ENCODE measurements at places on chromosomes 11 and 22.

DNA sequence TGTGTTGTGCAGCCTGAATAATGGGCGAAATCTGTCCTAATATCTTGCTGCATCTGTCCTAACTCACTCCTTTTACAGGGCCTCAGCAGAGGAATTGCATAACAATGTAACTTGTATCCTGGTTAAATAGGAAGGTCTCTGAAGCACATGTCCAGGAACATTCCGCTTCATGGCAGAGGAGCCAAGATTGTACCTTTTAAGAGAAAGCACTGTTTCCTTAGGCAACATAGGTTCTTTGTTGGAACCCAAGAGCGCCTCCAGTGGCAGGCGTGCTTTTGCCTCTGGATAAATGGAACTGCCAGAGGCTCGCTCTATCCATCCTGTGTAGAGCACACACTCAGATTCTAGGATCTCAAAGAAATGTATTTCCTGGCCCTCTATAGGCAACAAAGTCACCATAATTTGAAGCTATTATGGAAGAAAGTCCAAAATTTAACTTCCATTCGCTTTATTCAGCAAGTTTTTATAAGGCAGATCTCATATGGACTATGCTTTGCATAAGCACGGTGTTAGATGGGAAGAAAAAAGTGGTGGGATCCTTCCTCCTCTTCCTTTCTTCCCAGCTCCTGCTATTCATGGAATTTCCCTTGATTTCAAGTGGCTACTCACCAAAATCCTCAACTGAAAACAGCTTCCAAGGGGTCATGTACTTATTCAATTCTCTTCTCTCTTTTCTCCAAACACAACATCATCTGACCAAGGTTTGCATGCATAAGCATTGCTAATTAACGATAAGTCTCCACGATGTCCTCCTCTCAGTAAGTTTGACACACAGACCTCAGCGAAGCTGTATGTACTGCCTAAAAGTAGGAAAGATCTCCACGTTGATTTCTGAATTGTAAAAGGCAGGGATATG, at the start of gene BLID:
BLID (minus strand) TSS at position 692 of the 856 bp plus-strand sequence; CDS start at position 399, 293 bp downstream.
- DNase-seq, result no peak

- no peak for DNase-seq
Measured at GRCh38 chr11:8381871-8382396, 118.3 kb upstream of the LMO1 start.

DNA sequence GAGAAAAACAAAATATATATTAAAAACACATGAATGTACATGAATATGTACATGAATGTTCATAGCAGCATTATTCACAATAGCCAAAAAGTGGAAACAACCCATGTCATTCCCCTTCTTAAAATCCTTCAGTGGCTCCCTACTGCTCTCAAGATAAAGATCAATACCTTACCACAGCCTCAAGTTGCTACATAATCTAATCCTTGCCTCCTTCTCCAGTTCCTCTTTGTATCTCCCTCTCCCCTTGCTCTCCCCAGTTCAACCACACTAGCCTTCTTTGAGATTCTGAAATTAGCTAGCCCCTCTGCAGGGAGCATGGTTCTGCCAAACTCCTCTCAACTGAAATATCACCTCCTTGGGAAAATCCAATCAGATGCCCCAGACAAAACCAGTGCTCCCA, 28.1 kb downstream of the MTMR2 start:
- DNase-seq, result no peak

GRCh38 chr11:134543241-134543640, 131.2 kb upstream of the B3GAT1 start:
- no peak for DNase-seq

- no peak for DNase-seq
Measured at GRCh38 chr22:37345863-37346504, 63.7 kb downstream of the CYTH4 start.

DNA sequence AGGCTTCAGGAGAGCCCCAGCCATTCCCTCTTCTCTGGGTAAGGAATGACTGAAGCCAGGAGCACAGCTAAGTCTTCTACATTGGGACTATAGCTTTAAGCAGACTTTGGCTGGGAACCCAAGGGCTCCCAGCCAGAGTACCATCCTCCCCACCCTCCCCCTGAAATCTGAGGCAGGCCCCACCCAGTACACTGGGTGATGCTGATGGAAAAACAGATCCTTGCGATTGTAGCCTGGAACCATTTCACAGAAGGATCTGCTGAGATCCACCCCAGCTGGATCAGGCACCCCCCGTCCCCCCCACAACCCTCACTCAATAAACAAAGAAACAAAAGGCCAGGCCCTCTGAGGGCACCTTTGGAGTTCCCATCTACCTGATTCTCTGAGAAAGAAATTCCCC, 39.8 kb downstream of the IL18BP start:
- DNase-seq, result no peak

- DNase-seq, result no peak
Measured at GRCh38 chr11:57111619-57112018, 70.1 kb upstream of the LRRC55 start.

GRCh38 chr11:5550440-5551095, 2.2 kb upstream of the OR52H1 start:
- DNase-seq, result no peak

DNA sequence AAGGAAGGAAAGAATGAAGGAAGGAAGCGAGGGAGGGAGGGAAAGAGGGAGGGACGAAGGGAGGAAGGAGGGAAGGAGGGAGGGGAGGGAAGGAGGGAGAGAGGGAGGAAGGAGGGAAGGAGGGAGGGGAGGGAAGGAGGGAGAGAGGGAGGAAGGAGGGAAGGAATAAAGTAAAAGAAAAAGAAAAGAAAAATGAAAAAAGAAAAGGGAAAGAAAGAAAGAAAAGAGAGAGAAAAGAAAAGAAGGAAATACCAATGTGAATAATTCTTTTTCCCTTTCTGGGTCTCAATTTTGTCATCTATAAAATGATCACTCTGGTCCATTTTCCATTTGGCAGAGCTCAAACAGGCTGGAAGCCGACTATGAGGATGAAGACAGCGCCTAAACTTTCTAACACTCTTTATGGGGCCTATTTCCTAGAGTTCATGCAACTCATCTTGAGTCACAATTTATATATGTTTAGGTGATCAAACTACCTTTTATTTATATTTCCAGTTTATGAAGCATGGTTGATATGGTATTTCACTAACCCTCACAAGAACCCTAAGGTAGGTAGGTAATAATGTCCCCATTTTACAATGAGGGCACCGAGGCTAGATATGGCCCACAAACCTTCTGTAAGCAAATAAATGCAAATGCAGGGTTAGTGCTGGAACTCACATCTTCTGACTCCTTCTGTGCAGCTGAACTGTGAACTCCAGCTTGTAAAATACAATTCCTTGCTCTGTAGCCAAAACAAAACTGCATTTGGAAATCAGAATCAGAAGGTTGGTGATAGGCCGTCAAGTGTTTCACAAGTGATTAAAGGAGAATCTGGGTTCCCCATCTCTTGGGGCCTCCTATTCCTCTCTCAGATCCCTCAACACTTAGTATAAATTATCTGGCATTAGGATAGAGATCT, 434.3 kb downstream of the ETS1 start:
- no peak for DNase-seq

- DNase-seq, result no peak
Measured at GRCh38 chr11:129528296-129528695, 152.6 kb downstream of the BARX2 start.

- DNase-seq, result no peak
Measured at GRCh38 chr11:64624883-64625481, 34.0 kb downstream of the SLC22A12 start.

- no peak for DNase-seq
Measured at GRCh38 chr22:33557836-33558235, 362.4 kb downstream of the LARGE1 start.

DNA sequence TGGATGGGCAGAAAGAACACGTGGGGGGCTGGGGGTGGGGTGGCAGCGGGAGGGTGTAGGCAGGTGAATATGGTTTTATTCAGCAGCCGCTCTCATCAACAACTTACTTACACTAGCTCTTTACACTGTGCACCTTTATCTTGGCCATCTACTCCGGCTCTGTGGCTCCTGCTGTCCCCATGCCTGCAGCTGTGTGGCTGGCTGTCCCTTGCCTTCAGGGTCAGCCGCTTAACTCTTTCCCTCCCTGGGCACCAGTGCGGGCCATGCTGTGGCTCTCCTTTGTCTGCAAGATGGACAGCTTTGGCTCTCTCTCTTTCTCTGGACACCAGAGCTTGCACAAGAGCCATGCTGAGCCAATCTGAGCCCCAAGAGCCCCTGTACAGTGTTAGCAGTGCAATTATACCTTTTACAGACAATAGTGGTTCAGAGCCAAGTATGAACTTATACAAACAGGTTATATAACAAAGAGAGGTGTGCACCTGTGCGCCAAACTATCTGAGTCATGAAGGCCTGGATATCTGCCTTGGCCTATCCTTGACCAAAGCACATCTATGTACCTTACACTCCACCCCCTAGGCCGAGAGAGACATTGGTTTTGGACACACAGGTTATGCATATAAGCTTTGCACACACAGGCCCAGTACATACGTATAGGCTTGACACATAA, 94.3 kb upstream of the CTSC start:
- DNase-seq, result no peak

GRCh38 chr11:61425367-61426131, 4.2 kb downstream of the CPSF7 start:
- DNase-seq, result no peak

DNA sequence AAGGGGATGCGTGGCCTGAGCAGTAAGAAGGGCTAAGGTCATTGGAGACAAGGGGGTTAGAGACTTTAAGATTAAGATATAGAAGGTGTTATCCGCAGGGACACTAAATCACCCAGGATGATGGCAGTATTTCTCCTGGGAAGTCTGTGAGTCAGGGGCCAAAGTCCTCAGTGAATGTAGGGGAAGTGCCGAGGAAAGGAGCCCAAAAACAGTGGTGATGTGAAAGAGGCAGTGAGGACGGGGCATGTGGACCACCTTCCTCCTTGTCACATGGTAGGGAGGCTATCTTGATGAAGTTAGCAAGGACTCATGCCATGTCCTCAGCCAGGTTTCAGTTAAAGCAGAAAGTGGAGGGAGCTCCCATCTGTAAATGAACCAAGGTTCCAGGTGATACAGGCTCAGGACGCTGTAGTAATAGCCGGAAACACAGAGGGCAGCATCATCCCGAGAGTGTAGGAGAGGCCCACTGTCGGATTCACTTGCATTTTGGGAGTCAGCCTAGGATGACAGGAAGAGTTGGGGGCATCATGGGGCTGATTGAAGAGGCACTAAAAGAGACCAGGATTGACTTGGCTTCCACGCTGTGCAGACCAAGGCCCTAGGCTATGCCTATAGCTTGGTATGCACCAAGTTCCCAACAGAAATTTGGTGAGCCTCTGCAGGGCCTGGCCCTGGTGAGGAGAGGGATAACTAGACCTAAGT, 33.5 kb downstream of the WEE1 start:
- DNase-seq, result no peak

DNA sequence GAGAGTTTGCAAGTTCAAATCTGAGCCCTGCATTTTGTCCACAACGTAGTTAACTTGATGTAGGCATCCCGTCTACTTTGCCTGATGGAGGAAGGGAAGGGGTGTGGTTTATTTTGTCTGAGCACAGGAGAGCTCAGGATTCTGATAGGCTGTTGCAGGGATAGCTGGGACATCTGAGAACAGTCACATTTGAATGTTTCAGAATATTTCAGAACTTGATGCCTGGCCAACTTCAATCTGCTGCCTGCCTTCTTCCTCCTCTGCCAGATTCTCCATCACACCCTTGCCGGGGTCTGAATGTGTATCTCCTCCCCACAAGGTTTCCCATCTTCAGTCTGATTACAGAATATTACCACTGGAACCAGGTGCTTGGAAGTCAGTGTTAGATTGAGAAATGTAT, 51.6 kb downstream of the NTM start:
- no peak for DNase-seq

- no peak for DNase-seq
Measured at GRCh38 chr11:100766764-100767163, 79.7 kb downstream of the ARHGAP42 start.

DNA sequence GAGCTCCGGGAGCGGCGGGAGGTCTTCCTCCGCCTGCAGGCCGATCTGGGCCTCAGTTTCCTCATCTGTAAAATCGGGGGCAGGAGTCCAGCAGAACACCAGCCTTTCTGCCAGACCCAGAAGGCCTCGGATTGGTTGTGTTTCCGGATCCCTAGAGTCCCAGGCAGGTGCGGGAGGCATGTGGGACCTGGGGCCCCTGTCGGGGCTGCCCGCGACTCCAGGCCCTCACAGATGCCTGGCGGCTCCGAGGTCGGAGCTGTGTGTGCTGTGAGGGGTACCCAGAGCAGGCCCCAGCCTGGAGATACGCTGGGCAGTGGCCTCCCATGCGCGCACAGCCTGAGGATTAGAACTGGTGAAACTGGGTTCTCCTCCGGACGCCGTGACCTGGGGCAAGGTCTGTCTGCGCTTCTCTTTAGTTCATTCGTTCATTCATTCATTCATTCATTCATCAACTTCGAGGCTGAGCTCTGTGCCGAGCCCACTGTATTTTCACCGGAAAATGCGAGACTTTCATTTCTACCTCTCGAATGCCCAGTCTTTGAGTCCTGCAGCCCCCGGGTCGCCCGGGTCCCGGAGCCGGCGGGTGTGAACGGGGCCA, 24.6 kb downstream of the FLRT1 start:
- DNase-seq, result no peak

DNA sequence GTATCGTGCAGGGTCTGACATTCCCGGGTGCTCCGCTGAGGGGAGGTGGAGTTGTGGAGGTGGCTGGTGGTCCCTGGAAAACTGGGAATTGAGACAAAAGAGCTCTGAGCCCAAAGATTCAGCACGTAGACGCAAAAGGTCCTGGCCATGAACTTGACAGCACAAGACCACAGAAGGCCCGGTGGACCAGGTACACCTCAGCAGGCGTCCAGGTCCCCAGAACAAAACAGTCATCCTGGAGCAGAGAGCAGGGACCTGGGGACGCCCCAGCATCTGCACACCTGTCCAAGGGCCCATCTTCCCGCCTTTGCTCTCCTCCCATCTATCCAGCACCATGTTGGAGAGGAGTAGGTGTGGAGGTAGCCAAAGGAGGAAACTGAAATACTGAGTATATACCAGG, 13.8 kb upstream of the MB start:
- no peak for DNase-seq

DNA sequence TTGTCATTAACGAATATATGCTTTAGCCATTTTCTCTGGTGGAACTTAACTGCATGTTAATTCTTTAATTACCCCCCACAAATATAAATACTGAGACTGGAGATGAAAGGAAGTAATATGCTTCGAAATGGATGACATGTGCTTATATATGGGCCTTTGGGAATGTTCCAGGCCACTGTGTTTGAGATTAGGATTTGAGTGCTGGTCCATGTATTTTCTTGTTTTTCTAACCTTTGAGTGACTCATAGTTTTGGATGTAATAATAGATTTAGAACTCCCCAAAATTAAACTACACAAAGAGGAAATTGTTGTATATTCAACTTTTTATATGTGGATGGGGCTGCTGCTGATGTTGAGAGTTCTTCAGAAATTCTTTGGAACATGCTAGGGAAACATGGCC, 54.2 kb downstream of the EXT2 start:
- no peak for DNase-seq

GRCh38 chr11:79742176-79742575, 301.3 kb upstream of the TENM4 start:
- DNase-seq, result no peak

DNA sequence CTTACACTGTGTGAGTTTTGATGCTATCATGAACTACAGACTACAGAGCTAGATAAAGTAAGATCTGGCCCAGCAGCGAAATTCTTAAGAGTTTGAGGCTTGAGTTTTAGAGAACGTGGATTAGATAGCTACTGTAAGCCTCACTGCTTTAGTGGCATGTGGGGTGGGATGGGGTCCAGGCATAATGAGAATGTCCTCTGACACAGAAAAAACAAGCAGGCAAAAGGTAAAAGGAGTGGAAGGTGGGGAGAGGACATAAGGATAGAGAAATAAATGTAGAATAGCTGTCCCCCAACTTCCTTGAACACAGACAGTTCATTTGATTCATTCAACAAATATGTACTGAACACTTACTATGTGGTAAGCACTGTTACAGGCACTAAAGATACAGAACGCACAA, 324.5 kb upstream of the PITPNB start:
- DNase-seq, result no peak

All from stimulated activated CD4-positive, alpha-beta T cell treated with anti-CD3 and anti-CD28 coated beads, Interleukin-1b, Interleukin-23, amount 100 ng/mL, for 48 hours (primary cell).